ENCODE measurements at places on chromosomes 2 and 18. TPM values are rescaled to one million over a fixed set of nuclear protein-coding genes. Genes with fewer than 3 reads are reported as not detected.
A peak's percentile ranks its signal among the peaks of the same experiment; 100 is the strongest.

- no peak overlapping the region for H3K27ac ChIP-seq
- no peak for DNase-seq
- no peaks in the 10 kb centered on the region for H3K27me3 ChIP-seq
- peaks cover 24% of the 10 kb centered on the region for H3K4me1 ChIP-seq
- H3K4me3 ChIP-seq = no peak overlapping the region
These were observed 37.6 kb upstream of the MGAT5 start for GRCh38 chr2:134216152-134216829.

DNA sequence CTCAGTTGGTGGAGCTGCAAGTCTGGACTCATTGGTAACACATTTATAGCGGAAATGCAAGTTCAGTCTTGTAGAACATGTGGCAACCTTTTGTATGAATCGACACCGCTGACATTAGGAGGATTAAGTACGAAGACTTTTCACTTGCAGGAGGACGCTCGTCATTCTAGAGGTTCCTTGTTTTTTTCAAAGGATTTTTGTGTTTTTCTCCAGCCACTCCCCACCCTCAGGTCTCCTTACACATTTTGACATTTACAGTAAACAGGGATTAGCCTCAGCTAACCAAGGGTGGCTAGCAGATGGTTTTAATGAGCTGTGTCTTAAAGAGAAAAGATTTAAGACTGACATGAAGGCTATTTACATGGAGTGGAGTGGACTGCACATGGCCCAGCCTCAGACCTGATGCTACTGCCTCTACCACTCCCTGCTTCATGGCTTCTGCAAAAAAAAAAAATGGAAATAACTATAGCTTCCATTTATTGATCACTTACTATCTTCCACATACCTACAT is 173.8 kb downstream of the TRIB2 start:
- no peaks in the 10 kb centered on the region for H3K4me1 ChIP-seq
- DNase-seq = no peak
- H3K4me3 ChIP-seq = no peak overlapping the region
- no peaks in the 10 kb centered on the region for H3K36me3 ChIP-seq
- H3K27me3 ChIP-seq = no peaks in the 10 kb centered on the region
- H3K27ac ChIP-seq = no peak overlapping the region

GRCh38 chr2:15939854-15940660 is at the start of gene MYCN:
TSS of gene MYCN (plus strand) at chr2:15940550. CDS start at chr2:15942065, 1,515 bp downstream.
- peak within 1 kb of the TSS; percentile 51 for H3K27ac ChIP-seq
- H3K4me1 ChIP-seq = peaks cover 23% of the 10 kb centered on the region
- peak within 1 kb of the TSS; percentile 78 for H3K4me3 ChIP-seq

DNA sequence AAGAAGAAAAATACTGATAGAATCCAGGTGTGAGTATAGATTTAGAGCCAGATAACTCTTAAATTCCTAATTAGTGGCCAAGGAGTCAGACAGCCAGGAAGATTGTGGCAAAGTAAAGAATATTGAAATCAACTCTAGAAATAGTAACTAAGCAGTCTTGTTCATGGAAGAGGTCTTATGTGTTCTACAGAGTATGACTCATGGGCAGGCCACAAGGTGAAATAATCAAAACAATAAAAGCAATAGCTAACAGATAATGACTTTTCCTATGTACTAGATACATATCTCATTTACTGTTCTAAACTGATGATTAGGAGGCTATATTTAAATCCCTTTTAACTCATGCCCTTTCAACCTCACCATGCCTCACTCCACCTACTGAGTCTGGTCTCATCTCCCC is 227.4 kb upstream of the COL3A1 start:
- no peaks in the 10 kb centered on the region for H3K4me1 ChIP-seq
- H3K36me3 ChIP-seq = no peaks in the 10 kb centered on the region
- DNase-seq = no peak
- no peak overlapping the region for H3K4me3 ChIP-seq
- H3K27ac ChIP-seq = no peak overlapping the region

DNA sequence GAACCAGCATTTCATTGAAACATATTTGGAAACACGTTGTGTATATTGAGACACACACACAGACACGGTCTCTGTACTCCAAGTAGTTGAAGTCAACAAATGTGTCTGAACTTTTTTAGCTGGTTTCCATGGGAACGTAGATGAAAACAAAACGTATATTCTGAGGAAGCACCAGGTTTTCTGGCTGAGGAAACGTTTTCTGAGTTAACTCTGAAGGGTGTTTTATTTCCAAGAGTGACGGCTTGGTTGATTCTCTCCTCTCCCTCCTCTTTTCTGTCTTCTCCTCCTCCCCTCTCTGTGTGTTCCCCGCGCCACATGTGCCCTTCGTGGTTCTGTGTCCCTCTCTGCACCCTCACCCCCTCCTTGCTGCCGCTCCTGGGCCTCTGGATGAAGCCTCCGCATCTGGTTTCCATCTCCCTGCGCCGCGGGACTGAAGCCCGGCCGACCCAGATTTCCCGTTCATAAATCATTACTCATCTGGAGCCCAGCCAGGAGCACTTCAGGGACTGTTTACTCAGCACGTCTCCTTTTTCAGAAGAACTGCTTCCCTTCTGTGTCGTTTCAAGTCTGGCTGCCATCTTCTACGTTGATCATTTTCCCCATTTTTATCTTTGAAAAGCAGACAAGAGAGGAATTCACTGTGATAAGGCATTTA is 122.7 kb downstream of the COL6A3 start:
- no peak for DNase-seq
- H3K4me1 ChIP-seq = no peaks in the 10 kb centered on the region
- no peaks in the 10 kb centered on the region for H3K36me3 ChIP-seq
- no peaks in the 10 kb centered on the region for H3K27me3 ChIP-seq

VIL1 gene
- not detected for total RNA-seq

- no peaks in the 10 kb centered on the region for H3K36me3 ChIP-seq
- no peak for DNase-seq
- H3K27ac ChIP-seq = no peak overlapping the region
- H3K27me3 ChIP-seq = no peaks in the 10 kb centered on the region
These were observed 286.0 kb downstream of the TRIB2 start for GRCh38 chr2:13002536-13003331.

GRCh38 chr18:75658330-75658729 is 230.8 kb upstream of the SMIM21 start:
- no peaks in the 10 kb centered on the region for H3K27me3 ChIP-seq
- no peak for DNase-seq
- H3K4me1 ChIP-seq = peaks cover 28% of the 10 kb centered on the region
- H3K36me3 ChIP-seq = peaks cover 4% of the 10 kb centered on the region

DNA sequence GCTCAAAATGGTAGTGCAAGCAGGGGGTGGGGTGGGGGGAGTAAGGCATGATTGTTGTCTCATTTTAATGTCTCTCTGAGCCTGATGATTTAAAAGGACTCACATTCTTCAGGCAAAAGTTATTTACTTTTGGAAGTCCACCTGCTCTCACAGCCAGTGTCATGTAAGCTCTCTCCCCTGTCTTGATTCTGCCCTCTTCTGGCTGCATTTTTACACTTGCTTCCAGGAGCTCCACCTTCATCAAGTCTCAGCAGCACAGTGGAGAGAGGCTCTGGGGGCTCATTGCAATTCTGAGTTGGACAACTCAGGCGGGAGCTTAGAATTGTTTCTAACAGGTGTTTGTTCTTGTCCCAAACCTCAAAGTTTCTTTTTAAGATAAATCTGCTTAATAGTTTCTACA is 39.2 kb downstream of the GNAL start:
- DNase-seq = peak; percentile 60
- no peak overlapping the region for H3K4me3 ChIP-seq
- H3K4me1 ChIP-seq = no peaks in the 10 kb centered on the region
- no peak overlapping the region for H3K27ac ChIP-seq
- H3K36me3 ChIP-seq = no peaks in the 10 kb centered on the region
- H3K27me3 ChIP-seq = peaks cover 1% of the 10 kb centered on the region

GRCh38 chr2:211877061-211877460 is 661.5 kb downstream of the ERBB4 start:
- H3K27me3 ChIP-seq = no peaks in the 10 kb centered on the region
- no peak overlapping the region for H3K4me3 ChIP-seq
- DNase-seq = no peak
- H3K36me3 ChIP-seq = no peaks in the 10 kb centered on the region
- no peaks in the 10 kb centered on the region for H3K4me1 ChIP-seq

All from neural progenitor cell (in vitro differentiated cells).